ENCODE measurements at places on chromosomes 1 and 21. TPM values are rescaled to one million over a fixed set of nuclear protein-coding genes. Genes with fewer than 3 reads are reported as not detected.
A peak's percentile ranks its signal among the peaks of the same experiment; 100 is the strongest.

GRCh38 chr1:160260406-160261382 is 1.7 kb downstream of the DCAF8 start:
- DNase-seq = no peak

GRCh38 chr21:33794596-33794995 is 121.0 kb downstream of the ATP5PO start:
- DNase-seq = no peak

DNA sequence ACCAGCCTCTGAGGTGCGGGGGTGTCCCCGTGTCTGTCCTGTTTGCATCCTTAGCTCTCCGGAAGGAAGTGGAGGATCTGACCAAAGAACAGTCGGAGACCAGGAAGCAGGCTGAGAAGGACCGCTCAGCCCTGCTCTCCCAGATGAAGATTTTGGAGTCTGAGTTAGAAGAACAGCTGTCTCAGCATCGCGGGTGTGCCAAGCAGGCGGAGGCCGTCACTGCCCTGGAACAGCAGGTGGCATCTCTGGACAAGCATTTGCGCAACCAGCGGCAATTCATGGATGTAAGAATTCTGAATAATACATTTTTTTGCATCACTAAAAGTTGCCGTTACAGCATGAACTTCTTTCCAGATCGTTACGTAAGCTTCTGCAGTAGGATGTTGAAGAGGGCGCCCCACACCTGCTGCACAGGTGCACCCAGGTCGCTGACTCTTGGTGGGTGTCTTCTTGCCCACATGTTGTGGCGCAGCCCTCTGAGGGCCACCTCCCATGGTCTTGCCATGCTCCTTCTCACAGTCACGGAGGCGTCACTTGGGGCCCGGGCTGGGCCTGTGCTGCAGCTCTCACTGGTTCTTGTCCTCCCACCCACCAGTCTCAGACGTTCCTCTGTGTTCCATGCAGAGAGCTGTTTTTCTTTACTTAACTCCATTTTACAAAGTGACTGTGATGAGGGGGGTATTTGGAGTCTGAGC is 61.3 kb upstream of the DIP2A start:
- DNase-seq = no peak

DNA sequence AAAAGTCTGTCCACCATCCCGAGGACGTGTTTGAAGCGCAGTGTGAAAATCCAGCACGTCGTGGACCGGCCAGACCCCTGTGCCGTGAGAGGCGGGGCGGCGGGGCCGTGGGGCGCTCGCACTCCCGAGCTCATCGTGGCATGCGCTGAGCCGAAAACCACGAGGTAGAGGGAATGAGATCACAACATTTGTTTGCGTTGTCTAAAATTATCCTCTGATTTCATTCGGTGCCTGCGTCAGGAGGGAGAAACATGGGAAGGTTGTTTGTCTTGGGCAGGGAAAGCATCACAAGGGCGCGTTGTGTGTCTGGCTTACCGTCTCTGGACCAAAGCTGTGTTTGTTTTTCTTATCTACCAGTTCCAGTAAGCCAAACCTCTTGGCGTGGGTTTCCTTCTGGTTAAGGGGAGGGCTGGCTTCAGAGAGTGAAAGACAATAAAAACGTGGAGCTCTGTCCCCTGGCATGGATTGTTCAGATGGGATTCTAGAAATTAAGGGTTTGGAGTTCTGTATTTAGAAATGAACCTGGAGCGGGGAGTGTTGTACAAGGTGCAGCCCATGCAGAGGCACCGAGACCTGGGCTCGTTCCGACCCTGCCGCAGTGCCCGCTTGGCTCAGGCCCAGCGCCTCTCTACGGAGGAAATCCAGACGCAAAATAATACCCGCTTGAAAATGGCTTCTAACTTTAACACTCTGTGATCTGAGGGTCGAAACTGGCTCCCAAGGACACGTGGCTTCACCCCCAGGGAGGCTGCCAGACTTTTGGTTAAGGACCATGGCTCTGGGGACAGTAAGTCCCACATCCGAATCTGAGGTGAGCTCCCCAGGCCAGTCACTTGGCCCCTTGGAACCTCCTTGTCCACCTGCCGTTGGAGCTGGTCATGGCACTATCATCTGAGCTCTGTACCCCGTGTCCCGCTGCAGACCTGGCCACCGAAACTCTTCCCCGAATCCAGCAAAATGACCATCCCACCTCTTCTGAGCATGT is 68.7 kb upstream of the FAM3B start:
- no peak for DNase-seq

DNA sequence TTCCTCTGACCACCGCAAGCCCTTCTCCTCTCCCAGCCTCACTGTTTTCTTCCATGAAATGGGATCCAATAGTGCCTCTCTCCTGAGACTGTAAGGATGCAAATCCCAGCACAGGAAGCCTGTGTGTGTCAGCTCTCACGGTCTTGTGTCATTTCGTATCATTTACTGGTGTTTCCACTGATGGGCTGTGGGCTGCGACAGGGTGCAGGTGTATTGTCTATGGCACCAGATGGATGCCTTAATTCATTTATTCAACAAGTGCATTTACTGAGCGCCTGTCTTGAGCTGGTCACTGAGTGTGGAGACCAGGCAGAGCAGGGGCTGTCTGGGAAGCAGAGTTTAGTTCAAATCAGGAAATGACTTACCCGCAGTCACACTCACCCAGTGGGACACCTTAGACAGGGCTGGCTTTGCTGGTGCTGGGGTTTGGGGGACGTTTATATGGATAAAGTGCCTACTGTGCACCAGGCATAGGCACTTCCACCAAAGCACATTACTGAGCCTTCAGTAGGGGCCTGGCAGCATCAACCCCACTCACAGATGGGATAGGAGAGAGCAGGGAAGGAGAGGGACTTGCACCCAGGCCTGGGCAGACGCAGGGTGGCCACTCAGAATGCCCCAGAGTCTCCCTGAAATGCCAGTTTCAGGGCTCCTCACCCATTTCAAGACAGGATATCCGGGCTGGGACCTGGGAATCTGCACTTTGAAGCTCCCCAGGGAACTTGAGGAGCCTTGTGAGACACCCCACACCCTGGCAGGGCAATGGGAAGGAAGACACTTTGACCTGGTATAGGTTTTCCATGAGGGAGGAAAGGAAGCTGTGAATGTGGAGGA is 398.9 kb downstream of the MATN1 start:
- no peak for DNase-seq

- DNase-seq = no peak
Measured at GRCh38 chr1:106232128-106232527, 824.3 kb upstream of the PRMT6 start.

GRCh38 chr1:174060090-174060489 is 37.9 kb upstream of the RC3H1 start:
- DNase-seq = no peak

DNA sequence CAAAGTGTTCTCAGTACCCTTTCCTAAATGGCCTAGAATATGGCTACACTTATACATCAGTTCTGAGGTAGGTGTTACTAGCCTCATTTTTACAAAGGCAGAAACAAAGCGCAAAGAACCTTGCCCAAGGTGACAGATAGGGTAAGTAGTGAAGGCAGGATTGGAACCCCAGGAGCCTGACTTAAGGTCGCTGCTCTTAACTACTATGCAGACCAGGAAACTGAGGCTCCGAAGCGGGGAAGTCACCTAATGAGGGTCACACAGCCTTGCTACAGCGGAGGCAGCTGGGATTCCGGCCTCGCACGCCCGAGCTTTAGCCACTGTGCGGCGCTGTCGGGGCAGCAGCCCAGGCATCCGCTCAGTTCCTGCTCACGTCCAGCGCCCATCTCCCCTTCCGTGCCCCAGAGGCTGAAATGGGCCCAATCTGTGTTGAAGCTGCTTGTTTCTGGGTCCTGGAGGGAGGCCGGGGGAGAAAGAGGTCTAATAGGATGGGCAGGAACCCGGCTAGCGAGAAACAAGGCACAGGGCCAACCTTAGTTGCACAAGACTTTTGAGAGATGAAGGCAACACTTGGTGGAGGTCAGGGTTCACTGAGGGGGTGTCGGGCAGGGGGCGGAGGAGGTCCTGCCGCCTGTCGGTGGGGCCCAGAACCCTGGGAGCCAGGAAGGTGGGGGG is 1.4 kb upstream of the FOXD2 start:
- DNase-seq = peak; percentile 53

DNA sequence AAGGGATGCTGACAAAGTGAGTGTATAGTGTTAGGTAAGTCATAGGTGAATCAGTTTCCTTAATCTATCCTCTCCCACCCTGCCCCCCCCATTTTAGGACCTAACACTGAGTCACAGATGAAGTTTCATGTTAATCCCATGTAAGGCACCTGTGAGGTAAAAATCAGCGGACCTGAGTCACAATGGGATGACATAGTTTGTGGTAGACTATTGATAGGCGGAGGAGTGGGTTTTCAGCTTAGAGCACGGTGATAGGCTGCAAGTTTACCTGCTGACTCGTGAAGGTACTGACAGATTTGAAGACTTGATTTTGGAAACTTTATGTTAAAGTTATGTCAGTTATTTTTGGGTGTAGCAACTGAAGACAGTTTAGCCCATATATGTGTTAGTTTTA is 1.7 kb downstream of the TOR1AIP1 start:
- no peak for DNase-seq

DNA sequence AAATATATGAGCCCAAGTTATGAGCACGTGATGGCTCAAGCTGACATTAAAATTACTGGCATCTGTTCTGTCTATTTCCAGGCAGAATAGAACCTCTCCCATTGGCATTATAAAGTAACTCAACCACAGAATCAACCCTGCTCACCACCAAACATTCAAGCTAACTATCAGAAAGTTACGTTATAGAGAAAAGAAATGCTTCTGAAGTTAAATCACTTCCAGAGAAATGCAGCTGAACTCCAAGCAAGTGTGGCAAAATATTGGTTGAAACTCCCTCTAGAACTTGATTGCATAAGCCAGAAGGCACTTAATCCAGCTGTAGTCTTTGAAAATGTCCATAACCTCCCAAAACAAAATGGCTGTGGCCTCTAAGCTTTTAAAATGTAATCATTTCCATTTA is 36.2 kb upstream of the UBE2U start:
- DNase-seq = no peak

DNA sequence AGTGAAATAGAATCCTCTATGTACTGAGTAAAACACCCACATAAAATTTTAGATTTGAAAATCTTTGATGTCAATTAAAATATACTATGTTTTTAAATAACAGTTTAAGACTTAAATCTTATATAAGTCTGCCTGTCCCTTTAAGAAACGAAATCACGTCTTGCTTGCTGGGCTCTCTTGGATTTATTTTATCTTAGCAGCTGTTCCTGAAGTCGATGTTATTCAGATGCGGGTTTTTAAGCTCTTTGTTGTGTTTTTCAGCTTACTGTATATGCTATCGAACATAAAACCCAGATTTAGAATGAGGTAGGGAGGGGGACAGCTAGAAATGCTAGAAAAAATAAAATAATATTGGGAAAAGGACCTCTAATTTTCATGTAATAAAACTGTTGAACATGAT is 11.1 kb upstream of the SSX2IP start:
- DNase-seq = no peak

- DNase-seq = no peak
Measured at GRCh38 chr21:33026878-33027400, 1.2 kb downstream of the OLIG2 start.

- no peak for DNase-seq
Measured at GRCh38 chr1:119115311-119115710, 25.1 kb downstream of the WARS2 start.

GRCh38 chr1:100883963-100884362 is 10.7 kb downstream of the EXTL2 start:
- DNase-seq = no peak

DNA sequence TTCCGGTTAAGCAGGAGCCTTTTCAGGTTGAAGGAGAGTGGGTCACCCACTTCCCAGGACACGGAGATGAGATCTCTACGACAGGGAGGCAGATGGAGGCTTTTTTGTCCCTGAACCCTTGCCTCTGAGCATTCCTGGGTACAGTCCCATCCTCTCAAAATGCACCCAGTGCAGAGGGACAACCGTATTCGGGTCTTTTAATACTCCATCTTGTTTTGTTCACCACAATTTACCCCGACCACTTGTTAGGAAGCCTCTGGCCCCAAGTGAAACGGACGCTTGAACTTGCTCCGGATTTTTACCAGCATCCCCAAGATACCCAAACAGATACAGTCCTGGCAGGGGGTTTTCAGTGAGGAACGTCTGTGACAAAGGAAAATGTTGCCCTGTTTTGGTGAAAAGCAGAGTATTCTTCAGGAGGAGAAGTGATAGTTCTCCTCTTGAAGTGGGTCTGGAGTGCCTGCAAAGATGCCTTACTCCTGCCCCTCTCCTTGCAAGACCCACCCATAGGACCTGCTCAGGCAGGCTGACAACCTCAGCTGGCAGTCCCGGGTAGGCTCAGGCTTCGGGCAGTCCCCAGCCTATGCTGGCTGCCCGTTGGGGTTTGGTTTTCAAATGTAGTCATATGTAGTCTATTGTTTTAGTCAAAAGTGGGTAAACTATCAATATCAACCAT is 669 bp upstream of the ARL8A start:
- no peak for DNase-seq

- no peak for DNase-seq
Measured at GRCh38 chr1:75950176-75950575, 18.0 kb upstream of the ASB17 start.

GRCh38 chr1:12485231-12486058 is 132.6 kb downstream of the DHRS3 start:
- DNase-seq = no peak

GRCh38 chr1:58067082-58067481 is 479.4 kb downstream of the OMA1 start:
- DNase-seq = no peak

DNA sequence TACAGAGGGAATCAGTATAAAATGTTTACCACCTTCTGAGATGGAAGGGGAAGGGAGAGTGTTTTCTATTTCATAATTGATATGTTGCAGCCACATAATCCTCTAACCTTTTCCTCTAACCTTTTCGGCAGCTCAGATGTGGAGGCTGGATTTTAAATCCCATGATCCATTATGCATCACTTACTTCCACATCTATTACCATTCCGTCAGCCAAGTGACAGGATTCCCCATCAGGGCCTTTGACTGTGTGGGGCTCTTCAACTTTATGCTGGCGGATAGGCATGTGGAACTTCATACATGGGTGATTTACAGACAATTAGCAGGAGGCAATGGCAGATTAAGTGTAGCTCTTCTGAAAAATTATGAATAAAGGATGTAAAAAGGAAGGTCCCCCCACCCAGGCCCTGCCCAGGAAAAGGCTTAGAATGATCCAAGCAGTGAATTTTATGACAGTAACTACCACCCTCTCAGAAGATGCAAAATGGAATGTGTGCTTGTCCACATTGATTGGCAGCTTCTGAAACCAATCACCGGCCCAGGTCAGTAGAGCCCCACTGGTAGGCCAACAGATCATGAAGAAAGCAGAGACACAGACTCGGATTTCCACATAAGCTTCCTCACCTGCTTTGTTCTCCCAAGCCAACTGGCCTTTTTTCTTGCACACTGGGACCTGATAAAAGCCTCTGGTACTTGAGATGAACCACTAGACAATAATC is 147.0 kb downstream of the ST6GALNAC5 start:
- DNase-seq = no peak

- no peak for DNase-seq
Measured at GRCh38 chr21:24634749-24635148, 972.5 kb downstream of the MRPL39 start.

- DNase-seq = no peak
Measured at GRCh38 chr1:180743868-180744267, 112.0 kb downstream of the XPR1 start.

- DNase-seq = no peak
Measured at GRCh38 chr1:147109041-147109440, 63.2 kb downstream of the PRKAB2 start.

Gene ACTL8
- not detected for total RNA-seq

Gene FABP3
- 3.3 TPM for total RNA-seq

Gene AMPD1
- total RNA-seq = not detected

Gene SPRR2B
- total RNA-seq = not detected

Gene SMCP
- total RNA-seq = not detected

Gene PALMD
- 39.2 TPM for total RNA-seq

Gene KRTAP7-1
- not detected for total RNA-seq

Gene DLGAP3
- 0.50 TPM for total RNA-seq

Gene DNASE2B
- not detected for total RNA-seq

Gene REN
- total RNA-seq = 13.1 TPM

Gene BLACAT1
- 0.08 TPM for total RNA-seq

Gene KLF17
- 0.23 TPM for total RNA-seq
